ENCODE measurements at places on chromosomes 7 and 10.
A peak's percentile ranks its signal among the peaks of the same experiment; 100 is the strongest.

DNA sequence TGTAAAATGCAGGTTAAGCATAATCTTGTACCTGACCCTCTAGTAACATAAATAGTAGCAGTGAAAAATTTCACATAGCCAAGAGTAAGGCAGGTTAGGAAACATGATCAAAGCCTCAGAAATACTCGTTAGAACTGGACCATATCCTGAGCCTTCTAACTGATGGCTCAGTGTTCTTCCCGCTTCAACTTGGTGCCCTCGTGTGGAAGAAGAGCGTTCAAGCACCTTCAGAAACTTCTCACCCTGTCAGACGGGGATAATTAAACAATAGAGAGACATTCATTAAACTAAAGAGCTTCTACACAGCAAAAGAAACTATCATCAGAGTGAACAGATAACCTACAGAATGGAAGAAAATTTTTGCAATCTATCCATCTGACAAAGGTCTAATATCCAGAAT, 124.5 kb downstream of the MYOF start:
- peak; percentile 79 for DNase-seq

GRCh38 chr7:120273476-120273975, 551 bp downstream of the KCND2 start:
- DNase-seq, result peak; percentile 13

- no peak for DNase-seq
Observed at GRCh38 chr7:67738958-67739357, 742.3 kb downstream of the TYW1 start.

DNA sequence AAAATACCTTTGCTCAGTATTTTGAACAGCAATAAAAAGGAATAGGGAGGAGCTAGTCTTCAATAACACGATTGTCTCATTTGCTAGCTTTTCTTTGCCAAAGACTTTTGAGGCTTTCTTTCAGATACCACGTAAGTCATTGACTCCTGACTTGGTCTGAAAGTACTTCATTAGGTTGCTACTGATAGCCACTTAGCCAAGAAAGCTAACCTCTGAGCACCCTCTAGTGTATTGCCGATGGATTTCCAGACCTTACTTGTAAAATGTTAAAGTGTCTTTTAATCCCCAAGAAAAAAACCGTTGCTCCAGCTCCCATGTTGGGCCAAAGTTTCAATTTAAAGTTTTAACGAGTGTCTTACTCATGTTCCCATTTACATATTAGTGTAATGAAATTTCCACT, 63.4 kb upstream of the STRIP2 start:
- peak; percentile 32 for DNase-seq

- no peak for DNase-seq
Observed at GRCh38 chr10:133420028-133420427, 4.4 kb downstream of the SPRN start.

- no peak for DNase-seq
Observed at GRCh38 chr10:121668314-121669027, 70.2 kb upstream of the FGFR2 start.

DNA sequence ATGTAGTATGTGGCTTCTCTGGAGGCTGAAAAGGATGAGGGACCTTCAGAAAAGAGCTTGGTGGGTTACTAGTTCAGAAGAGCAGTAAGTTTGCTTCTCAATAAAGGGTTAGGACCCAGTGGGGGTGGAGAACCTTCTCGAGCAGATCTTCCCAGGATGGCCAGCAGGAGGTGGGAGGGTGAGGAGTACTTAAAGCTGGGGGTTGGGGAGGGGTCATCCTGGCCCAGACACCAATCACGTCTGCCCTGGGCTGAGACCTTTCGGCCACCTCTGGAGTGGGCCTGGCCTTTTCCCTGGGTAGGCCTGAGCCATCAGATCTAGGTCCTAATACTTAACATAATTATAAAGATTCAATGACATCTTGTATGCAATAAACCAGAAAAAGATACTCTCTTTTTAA, 149.0 kb upstream of the TCF7L2 start:
- peak; percentile 6 for DNase-seq

GRCh38 chr10:116728526-116729096, 13.8 kb downstream of the HSPA12A start:
- DNase-seq, result no peak

DNA sequence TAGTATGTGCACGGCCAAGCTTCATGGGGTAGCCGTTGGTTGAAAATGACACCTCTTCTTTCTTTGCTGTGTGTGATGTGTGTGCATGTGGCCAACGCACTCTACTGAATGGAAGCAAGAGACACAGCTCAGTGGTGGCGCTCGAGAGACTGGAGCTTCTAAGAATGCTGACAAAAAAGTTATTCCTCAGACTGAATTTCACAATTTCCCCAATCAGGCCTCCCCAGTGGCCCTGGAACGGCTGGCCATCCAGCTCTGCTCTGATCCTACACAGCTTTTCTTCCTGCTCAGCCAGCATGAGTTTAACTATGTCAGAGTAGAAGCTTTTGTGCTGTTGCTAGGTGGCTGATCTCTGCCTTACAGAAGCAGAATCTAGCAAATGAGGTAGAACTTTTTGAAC, 186.7 kb upstream of the PLXDC2 start:
- DNase-seq, result peak; percentile 76

GRCh38 chr7:143261901-143262300, 1.3 kb upstream of the GSTK1 start:
- DNase-seq, result no peak

GRCh38 chr10:100803492-100803891, 58.1 kb downstream of the PAX2 start:
- no peak for DNase-seq

DNA sequence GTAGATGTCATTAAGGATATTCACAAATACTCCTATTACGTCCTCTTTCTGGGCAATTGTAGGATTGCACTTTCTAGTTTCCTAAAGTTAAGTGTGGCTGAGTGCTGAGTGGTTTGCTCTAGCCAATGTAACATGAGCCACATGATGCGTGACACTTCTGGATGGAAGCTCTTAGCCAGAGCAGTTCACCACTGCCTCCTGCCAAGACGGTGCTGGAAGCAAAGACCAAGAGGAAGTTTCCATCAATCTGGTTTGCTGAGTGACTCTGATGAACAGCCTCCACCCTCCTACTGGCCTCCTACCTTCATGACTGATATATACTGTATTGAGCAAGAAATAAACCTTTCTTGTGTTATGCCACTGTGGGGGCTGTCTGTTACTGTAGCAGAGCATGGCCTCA, 318.1 kb downstream of the KCNMA1 start:
- no peak for DNase-seq

- DNase-seq, result peak; percentile 97
Observed at GRCh38 chr10:102988404-102989314, 70.6 kb downstream of the CNNM2 start.

GRCh38 chr7:12949060-12949931, 261.9 kb downstream of the ARL4A start:
- no peak for DNase-seq

GRCh38 chr7:134452991-134453473, 5.9 kb downstream of the AKR1B1 start:
- no peak for DNase-seq

DNA sequence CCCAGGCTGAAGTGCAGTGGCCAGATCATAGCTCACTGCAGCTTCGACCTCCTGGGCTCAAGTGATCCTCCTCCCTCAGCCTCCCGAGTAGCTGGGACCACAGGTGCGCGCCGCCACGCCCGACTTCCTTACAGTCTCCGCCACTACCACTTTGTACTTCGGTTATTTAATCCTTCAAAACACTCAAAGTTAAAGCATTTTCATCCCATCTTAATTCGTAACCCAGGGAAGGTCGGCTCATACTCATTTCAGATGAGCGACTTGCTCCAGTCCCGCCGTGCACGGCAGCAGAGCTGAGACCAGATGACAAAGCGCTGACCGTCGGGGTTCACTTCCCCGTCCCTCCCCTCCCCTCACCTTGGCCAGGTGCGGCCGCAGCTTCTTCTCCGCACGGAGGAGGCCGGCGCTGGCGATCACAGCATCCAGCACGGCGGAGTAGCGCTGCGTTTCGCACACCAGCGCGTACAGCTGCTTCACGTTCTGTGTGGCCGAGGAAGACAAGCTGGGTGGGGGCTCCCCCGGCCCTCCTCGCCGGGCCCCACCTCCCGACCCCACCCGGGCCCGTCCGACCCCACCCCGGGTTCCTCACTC, 457 bp downstream of the NSUN5 start:
- DNase-seq, result no peak

GRCh38 chr10:120732067-120732466, 119.1 kb upstream of the WDR11 start:
- no peak for DNase-seq

DNA sequence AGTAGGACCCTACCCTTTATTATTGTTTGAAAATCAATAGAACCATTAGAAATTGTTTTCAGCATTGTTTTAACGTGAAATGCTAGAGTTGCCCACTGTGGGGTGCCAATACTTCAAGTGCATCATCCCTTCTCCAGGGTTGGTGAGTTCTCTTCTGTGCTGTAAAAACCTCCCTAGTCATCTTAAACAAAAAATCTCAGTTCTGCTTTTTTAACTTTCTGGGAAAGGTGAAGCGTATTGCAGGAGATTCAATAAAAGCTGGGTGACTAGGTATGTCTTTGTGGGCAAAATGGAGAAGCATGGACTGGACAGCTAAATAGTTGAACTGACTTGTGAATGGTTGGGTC, 699.1 kb downstream of the SUGCT start:
- peak; percentile 4 for DNase-seq

DNA sequence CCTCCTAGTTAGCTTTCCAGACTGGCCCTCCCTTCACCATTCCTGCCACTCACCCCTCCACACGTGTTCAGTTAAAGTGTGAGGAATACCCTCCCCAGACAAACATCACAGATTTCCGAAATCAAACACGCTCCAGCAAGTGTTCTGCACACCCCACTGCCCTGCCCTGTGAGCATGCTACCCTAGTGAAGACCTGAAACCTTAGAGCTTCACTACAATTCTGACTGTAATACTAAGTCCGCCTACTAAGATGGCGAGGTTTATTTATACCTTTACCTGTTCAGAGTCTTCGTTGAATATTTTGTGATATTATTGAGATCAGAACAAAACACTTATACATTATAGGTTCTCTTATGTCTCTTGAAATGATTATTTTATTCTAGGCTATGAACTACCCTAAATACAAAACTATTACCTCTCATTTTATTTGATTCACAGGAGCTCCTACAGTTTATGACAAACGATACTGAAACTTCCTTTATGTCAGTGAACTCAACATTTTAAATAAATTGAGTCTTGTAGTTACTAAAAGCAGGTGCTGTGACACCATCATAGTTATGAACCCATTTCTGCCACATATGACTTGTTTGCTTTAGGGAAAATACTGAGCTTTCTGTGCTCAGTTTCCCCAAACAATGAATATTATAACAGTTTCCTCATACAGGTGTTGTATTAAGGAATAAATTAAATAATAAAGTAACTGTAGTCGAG, 8.6 kb downstream of the SCIN start:
- no peak for DNase-seq

DNA sequence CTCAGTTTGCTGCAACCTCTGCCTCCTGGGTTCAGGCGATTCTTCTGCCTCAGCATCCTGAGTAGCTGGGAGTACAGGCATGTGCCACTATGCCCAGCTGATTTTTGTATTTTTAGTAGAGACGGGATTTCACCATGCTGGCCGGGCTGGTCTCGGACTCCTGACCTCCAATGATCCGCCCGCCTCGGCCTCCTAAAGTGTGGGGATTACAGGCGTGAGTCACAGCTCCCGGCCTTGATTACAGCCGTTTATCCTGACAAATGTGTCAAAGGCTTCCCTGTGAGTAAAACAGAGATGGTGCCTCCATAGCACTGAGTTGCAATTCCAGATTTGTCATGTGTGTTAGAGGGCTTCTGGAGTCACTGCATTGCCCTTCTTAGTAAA, 273.7 kb downstream of the CCDC3 start:
- no peak for DNase-seq

- no peak for DNase-seq
Observed at GRCh38 chr10:101814466-101815071, 3.7 kb downstream of the OGA start.

DNA sequence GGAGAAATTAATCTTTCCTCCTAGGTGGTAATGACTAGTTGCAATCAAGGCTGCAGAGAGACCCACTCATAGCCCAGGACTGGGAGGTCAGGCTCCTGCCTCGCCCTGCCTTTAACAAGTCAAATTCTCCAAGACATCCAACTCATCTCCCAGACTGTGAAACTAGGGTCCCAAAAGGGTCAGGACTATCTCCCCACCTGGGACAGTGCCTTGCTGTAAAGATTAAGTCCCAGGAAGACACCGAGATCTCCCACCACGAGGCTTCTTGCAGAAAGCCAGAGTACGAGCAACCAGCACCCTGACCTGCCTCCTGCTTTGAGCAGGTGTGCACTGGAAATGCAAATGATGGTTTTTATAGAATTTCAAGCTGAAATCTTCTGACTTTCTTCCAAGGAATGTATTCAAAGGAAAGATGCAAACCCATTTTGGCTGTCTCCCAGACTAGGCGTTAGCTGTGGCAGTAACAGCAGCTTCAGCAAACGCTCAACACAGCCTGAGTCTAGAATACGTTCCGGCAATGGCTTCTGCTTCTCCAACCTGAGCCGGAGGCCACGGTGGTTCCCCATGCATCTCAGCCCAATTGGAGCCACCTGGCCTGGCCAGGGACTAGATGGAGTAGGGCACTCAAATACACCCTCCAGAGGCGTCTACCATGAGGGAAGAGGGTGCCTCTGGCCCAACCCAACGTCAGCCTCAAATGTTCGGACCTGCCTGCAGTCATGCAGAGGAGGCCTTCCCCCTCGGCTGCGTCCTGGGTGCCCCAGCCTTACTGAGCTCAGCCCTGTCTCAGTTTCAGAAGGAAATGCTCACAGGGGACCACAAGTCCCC, 170.4 kb downstream of the PRKAG2 start:
- no peak for DNase-seq

- no peak for DNase-seq
Observed at GRCh38 chr10:52257692-52258075, 56.4 kb upstream of the DKK1 start.

GRCh38 chr10:35225204-35225603, 98.6 kb downstream of the CREM start:
- DNase-seq, result no peak

DNA sequence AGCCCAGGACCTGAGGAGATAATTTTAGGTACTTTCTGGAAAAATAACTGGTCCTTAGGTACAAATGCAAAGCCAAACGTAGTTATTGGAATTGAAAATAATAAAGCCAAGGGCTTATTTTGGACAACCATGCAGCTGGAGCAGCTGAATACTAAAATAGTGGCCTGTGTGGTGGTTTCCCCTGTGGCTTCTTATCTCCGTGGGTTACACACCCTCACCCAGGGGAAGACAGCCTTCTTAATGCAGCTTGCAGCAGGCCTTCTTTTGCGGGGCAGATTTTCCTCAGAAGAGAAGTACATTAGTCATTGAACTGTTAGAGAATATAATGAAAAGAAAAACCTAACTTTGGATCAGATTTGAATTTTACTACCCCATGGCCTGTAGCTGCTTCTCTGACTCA, 133.5 kb downstream of the ST7 start:
- peak; percentile 84 for DNase-seq

Data from hematopoietic multipotent progenitor cell treated with erythropoietin and hydrocortisone succinate and interleukin-3 and kit ligand, for 4 days (in vitro differentiated cells).